ENCODE measurements at places on chromosomes 4 and X. TPM values are rescaled to one million over a fixed set of nuclear protein-coding genes. Genes with fewer than 3 reads are reported as not detected.
A peak's percentile ranks its signal among the peaks of the same experiment; 100 is the strongest.

Gene SPATA4
- not detected for total RNA-seq

DNA sequence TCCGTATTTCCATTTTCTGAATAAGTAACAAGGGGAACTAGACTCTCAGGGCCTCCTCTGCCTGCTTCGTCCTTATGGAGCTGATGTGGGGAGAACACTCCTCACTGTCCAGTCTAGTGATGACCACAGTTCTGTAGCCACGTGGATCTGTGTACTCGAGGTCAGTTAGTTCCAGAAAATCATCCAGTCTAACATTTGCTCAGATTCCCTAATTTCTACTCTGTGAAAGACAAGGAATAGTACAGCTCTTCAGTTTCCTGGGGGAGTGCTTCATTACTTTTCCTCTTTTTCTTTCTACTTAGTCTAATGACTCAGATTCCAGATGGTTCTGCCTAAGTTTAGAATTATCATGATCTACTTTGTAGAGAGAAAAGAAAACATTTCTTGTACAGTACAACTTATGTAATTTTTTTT lies 82.6 kb downstream of the SORBS2 start:
- no peak for DNase-seq

Gene USP53
- total RNA-seq = 53.5 TPM

DNA sequence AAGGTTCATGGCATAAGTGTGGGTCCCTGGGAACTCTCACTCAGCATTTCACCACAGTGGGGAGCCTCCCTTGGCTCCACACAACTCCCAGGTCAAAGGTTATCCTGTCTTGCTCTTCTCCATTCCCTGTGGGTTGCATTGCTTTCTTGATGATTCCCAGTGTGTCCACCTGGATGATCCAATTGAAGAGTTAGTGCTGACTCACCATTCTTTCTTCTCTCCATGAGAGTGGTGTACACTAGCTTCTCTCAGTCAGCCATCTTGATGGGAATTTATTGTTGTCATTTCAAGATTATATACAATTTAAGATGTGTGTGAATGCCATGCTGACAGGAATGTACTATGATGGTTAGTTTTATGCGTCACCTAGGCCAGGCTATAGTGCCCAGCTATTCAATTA lies 25.6 kb upstream of the C4orf17 start:
- no peak for DNase-seq

Gene NPY5R
- total RNA-seq = not detected

Gene TMEM150C
- total RNA-seq = 10.6 TPM

DNA sequence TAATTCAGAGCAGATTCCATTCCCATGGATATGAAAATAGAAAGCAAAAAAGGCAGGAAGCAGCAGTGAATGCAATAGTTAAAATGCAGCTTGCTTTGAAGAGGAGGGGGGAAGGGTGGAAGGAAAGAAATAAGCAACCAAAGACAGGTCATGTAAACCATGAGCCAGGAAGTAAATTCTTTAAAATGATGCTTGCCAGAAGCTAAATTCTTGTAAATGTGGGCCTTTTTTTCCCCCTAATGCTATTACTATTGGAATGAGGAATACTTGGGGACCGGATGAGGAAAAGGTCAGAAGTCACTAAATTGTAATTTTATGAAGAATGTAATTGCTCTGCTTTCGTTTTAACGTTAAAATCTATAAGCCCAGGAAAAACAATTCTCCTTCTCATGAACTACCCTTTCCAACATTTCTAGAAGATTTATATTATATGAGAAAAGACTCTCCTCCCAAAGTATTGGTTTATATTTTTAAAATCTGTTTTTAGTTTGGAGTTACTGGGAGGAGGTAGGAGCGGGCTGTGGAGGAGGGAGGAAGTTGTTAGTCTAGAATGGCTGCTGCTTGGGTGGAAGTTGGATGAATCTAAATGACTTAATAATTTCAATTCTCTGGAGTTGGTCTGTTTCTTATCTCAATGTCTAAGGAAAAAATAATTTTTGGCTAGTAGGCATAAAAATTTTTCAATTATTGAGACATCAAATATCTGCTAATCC lies 77.6 kb upstream of the PCDH18 start:
- DNase-seq = no peak

GRCh38 chr4:42642845-42643615 lies 13.9 kb downstream of the ATP8A1 start:
- DNase-seq = no peak

DNA sequence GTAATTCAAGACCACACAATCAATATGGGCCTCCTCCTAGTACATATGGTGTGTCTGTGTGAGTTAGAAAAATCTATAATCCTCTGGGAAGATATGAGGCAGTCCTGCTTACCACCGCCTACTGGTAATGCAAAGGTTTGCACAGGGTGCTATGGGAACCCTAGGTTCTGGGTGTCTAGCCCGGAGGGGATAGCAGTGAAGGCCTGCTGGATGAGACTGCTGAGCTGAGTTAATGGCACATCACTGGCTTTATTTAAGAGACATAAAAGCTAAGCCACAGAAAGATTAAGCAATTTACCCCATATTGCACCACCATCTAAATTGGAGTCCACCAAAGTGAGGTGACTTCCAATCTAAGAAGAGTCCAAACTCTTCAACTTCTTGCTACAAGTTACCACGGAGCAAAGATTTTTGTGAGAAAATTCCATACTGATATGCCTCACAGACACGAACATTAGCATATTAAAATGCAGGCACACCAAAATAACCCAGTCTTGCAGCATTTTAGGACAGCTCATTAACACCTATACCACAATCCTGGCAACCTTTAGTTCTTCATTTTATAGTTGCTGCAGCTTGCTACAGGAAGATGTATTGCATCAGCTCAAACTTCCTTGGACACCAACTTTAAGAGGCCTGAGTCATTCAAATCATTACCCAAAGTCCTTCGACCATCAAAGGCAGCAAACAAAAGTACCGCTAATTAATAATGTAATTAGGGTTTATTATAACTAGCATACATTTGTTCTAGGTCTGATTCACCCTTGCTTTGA lies 13.7 kb downstream of the DGKK start:
- no peak for DNase-seq

Gene GNRHR
- total RNA-seq = not detected

- peak; percentile 20 for DNase-seq
Measured at GRCh38 chrX:47502316-47503125, 19.5 kb upstream of the ZNF41 start.

- DNase-seq = no peak
Measured at GRCh38 chrX:77017093-77017492, 430.1 kb upstream of the FGF16 start.

DNA sequence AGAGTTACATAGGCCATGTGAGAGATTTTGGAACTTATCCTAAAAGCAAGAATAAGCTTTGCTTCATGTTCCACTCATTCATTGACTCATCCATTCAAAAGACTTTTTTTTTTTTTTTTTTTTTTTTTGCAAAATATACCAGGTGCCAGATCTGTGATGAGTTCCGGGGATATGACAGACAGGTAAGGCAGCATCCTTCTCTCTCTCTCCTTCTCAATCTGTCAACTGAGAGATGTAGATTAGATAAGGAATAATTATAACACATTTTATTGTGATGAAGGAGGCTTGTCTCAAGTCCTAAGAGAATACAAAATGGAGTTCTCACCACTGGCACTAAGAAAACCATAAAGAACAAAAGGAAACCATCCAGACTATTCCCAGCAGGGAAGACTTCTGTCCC lies 190.2 kb upstream of the CPEB2 start:
- no peak for DNase-seq

- no peak for DNase-seq
Measured at GRCh38 chr4:112916868-112917267, 132.6 kb upstream of the ANK2 start.

- DNase-seq = no peak
Measured at GRCh38 chrX:48919360-48919841, 577 bp upstream of the PIM2 start.

GRCh38 chrX:10628906-10629305 lies 8.5 kb upstream of the MID1 start:
- DNase-seq = no peak

GRCh38 chr4:137203601-137204000 lies 328.7 kb downstream of the PCDH18 start:
- no peak for DNase-seq

- no peak for DNase-seq
Measured at GRCh38 chr4:73193659-73194058, 64.9 kb downstream of the ANKRD17 start.

- DNase-seq = no peak
Measured at GRCh38 chr4:170008371-170008770, 17.8 kb downstream of the MFAP3L start.
